ENCODE measurements at places on chromosomes 7 and 10.

DNA sequence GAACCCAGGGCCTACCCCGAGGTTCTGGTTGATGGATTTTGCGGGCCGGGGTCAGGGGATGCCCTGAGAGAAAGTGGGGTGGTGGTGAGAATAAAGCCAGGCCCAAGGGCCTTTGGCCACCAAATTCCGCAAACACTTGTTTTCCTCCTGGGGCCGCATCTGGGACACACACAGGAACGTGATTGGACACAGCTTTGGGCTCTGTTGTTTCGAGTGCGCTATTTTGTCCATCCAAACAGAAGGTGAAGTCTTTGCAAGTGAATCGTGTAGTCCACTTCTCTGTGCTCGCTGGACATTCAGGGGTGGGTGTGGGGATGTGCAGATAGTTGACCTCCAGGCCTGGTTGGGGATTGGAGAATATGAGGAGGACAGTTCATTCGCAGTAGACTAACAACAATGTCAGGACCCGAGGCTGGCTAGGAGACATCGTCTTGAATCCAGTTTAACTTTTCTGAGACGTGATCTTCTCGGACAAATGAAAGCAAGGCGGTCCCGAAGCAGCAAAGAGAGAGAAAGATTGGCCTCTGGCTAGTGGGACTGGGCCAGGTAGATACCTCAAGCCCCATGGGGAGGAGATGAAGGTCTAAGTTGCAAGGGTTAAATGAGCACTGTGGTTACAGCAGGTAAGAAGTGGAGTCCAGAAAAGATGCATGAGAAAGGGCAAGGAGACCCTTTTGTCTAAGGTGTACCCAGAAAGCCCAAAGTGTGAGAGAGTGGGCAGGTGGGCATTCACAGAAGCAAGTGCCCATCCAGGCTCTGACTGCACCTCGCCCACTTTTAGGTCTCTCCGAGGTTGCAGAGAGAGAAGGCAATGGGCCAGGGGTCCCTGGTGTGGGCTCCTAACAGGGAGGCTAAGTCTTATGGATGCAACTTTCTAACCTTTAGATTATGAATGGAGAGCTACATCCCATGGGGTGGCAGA lies 764 bp upstream of the FAM131B start:
- DNase-seq, result no peak

DNA sequence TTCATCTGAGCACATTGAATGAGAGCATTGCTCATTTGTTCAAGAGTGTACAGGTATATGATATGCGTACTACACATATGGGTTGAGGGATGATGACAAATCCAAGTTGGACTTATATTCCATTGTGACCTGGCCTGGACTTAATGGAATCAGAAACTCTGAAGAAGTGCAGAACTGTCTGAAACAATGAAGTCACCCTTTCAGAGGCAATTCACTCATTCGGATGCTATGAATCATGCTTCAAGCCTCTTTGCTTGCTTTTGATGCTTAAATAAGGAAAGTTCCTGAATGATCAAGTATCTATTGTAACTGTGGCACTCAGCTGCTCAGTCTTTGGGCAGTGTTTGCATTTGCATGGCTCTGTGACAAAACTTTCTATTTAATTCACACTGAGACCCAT lies 93.4 kb downstream of the ZNF365 start:
- DNase-seq, result no peak

DNA sequence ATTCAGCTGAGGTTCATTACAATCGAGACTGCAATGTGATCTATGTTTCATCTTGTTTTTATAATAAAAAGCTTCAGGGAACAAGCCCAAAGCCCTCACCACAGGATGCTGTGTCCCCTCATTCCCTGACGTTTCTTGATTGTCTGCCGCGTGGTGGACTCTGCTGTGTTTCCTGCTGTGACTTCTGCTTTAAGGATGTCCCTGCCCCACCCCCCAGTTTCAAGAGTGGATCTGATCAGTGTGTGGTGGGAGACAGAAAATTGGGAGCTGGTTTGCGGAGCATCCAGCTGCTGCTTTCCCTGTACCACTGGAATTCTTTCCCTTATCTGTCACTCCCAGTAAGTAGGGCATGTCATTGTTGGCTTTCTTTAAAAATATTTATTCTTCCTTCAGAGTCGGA lies 86.2 kb downstream of the CREM start:
- no peak for DNase-seq

GRCh38 chr7:108499566-108499965 lies 26.4 kb downstream of the PNPLA8 start:
- no peak for DNase-seq

- DNase-seq, result no peak
Observed at GRCh38 chr10:118742782-118743181, 12.0 kb downstream of the CACUL1 start.

GRCh38 chr10:61749291-61749690 lies 86.6 kb downstream of the CABCOCO1 start:
- no peak for DNase-seq

GRCh38 chr10:77328272-77328816 lies 309.3 kb downstream of the KCNMA1 start:
- DNase-seq, result no peak

DNA sequence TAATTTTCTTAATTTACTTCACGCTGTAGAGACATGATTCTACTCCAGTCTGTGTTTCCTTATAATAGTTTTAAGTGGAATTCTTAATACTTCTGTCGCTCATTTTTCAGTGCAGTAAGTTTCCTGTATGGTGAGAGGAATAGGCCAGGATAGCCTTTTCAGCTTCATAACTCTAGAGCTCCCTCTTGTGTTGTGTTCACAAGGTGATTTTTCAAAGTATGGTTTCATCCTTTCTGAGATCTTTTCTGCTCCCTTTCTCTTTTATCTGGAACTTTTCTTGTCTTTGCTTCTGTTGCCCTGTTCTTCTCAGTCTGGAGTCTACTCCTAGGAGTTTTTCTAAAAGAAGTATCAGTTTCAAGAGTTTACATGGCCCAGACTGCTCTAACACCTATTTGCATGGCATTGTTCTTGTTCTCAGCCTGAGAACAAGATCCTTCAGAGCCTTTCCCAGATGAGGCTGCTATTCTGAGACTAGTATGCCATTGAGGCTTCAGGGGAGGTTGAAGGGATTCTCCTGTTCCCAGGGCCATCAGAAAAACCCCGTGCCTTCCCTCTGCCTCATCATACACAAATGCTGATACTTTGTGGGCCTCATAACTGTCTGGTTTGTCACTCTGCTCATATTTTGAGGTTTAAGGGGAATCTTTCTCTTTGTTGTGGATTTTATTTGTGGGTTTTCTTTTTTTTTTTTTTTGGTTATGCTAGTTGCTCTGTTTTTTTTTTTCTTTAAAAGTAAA lies 21.8 kb downstream of the NET1 start:
- no peak for DNase-seq

DNA sequence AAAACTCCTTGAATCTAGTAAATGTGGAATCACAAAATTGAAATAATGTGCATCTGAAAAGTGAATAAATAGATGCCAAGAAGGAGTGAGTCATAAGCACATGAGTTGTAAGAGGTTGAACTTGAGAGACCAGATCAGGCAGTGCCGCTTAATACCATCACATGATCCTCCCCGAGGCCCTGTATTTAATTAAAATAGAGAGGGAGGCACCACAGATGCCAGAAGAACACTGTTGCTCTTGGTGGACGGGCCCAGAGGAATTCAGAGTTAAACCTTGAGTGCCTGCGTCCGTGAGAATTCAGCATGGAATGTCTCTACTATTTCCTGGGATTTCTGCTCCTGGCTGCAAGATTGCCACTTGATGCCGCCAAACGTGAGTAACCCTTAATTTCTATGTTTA lies at the start of gene GPNMB:
TSS of gene GPNMB (plus strand) at position 221 of the 400 bp plus-strand sequence. CDS start at position 304, 83 bp downstream.
- DNase-seq, result no peak

- DNase-seq, result no peak
Observed at GRCh38 chr10:45553155-45553554, 119.4 kb downstream of the ZFAND4 start.

DNA sequence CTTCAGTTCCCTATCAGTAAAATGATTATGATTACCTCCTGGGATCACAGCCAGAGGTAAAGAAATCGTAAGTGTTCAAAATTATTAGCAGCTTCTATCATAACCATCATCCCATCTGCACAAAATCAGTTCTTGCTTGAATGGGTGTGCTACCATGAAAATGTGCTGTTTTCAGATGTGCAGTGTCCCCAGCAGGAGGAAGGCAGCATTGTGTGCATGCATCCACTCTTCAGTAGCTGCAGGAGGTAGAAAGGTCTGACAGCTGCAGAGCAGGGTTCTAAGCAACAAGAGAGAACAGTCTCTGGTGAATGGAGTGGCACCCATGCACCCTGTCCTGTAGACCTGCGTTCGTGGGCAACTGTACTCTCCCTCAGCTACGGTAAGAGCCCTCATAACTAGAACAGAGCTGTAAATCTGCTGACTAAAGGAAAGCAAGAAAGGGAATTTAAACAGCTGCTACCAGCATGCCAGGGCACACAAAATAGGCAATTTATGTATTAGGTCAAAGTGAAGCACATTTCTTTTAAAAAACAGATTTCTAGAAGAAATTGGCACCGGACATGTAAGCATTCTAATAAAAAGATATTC lies 21.2 kb downstream of the VSTM2A start:
- DNase-seq, result no peak

DNA sequence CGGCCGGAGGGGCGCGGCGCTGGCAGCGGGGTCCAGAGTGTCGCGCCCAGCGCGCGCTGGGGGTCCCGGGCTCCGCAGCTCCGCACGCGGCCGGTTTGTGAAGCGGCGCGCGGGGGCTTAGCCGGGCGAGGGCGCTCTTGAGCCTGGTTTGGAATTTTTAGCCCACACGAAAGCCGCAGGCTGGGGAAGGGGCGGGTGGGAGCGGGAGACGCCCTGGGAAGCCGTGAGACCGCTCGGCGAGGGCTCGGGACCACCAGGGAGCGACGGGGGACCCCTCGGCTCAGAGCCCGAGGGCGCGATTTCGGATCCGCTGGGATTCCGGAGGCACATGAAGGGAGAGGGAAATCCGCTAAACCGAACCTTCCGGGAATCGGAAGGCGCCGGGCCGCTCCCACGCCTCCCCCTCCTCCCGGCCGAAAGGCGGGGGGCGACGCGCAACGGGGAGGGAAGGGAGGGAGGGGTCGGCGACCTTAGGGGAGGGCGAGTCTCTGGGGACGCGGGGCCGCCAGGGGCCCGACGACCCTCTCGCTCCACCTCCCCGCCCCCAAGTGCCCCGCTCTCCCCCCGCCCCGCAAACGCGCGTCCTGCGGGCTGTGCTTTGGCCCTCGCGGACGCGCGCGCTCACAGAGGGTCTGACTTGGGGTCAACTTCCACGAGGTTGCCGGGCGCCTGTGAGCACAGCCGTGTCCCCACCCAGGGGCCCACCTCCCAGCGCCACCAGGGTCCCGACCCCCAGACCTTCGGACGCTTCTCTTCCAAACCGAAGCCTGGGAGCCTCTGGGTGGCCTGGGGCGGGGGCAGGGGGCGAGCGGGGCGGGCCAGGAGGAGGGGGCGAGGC lies 5.1 kb upstream of the ELFN1 start:
- DNase-seq, result peak; percentile 61

DNA sequence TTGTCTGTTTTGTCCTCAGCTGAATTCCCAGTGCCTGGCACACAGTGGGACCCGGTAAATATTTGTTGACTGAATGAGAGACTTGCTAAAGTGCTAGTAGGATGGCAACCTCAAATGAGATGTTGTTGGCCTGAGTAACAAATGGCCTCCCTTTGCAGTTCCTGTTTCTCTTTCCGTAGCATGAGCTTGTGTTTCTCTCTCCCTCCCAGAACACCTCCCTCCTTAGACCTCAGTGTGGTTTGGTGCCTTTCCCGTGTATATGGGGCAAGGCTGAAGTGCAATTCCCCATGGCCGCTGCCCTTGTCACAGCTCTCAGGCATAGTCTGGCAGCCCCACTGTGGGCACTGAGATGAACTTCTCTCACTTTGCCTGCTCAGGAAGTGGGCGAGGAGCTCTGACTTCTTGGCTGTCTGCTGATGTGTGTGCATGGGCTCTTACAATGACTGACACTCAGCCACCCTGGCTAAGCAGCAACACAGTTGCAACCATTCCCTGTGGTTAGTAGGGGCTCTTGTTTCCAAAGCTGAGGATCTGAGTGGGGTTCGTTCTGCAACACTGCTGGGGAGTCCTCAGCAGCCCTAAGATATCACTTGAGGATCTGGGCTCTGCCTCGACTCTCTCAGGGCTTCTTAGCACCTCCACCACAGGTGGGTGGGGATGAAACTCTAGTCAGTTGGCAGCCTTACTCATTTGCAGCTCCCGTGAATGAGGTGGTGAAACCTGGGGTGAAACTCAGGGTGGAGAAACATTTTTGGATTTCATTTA lies 136.1 kb downstream of the ICA1 start:
- DNase-seq, result no peak

GRCh38 chr10:110739811-110740271 lies 95.7 kb downstream of the RBM20 start:
- no peak for DNase-seq

- DNase-seq, result peak; percentile 72
Observed at GRCh38 chr10:689452-690371, at the start of gene DIP2C. Gene DIP2C (minus strand): TSS chr10:689668. CDS start chr10:689578, 90 bp downstream.

- DNase-seq, result no peak
Observed at GRCh38 chr10:116632596-116633215, 12.0 kb downstream of the PNLIPRP2 start.

DNA sequence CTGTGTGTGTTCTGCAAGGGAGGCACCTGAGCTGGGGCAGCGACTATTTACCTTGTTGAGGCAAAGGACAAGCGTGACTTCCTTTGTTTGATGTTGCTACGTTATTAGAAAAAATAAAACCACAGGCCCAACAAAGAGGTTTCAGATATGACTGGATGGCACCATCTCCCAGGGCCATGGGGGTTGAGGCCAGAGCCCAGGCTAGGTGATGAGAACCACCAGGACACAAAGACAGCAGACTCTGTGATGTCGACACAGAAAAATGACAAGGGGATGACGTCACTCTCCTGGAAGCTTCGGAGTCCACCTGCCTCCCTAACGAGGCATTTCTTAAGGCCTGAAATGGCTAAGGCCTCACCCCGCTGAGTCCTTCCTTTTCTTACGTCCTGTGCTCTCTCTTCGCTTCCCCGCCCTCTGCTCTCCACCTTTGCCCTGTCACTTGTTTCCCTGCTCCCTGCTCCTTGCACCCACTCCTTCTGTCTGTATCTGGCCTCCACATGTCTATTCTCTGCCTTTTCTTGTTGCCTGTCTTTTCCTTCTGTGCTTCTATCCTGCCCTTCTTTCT lies 83.0 kb upstream of the ADRB1 start:
- no peak for DNase-seq

DNA sequence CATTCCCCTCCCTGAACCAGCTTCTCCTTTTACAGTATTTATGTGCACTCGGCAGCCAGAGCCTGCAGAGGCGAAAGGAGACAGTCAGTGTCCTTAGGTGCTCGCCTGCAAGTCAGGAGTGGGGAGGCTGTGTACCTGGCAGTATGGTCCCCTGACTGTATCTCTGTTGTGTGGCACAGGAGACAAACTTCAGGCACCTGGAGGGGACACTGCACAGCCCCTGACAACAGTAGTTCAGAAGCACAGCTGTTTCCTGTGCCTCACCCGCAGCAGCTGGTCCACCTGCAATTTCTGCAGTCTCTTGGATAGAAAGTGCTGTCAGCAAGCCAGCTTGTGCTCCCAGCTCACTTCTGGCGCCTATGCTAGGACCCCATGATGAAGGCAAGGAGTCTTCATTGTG lies 73.4 kb upstream of the LAMB4 start:
- DNase-seq, result no peak

DNA sequence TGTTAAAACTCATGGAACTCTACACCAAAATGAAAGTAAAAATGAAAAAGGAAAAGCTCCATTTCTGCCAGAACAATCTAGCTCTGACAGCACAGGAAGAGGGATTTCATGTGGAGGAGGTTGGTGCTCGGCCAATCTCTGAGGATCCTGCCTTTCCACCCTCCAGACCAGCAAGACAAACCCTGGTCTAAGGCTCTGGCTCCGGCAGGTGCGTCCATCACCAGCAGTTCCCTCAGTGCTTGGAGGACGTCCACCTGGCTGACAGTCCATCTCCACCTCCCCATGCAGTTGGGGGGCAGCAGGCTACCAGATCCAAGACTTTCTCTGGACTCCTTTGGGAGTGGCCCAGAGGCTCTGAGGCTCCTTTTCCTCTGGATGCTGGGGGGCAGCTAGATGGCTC lies 25.0 kb upstream of the LOXL4 start:
- DNase-seq, result no peak
